ENCODE measurements at places on chromosomes 4 and X.

GRCh38 chr4:93384887-93385286, 443.7 kb upstream of the ATOH1 start:
- H3K27me3 ChIP-seq: no peaks in the 10 kb centered on the region
- H3K4me3 ChIP-seq: no peak overlapping the region
- DNase-seq: no peak
- no peaks in the 10 kb centered on the region for H3K4me1 ChIP-seq

DNA sequence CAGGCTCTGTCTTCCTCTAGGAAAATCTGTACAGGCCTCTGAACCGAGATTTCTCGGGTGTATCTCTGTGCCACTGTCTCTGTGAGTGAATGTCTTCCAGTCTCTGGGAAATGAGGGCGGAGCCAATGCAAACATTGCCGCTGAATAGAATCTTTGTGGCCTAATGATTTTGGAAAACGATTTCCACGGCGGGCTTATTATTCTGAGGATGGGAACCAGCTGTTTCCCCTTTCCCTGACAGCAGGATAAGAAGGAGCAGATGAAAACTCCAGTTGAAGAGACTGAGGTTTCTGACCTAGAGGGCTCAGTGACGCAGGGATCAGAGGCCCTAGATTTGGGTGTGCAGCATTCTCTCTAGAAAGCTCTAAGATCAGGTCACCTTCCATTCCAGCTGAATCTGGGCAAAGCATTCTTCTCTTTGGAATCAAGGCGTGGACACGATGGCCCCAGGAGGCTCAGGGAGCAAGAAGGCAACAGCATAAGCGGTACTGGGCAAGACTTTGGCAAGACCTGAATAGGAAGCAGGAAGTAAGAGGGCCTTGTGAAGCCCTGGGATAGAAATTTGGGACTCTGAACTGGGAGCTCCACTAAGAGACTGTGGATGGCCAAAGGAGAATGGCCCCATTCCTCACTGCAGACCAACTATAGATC, 47.3 kb downstream of the PJA1 start:
- DNase-seq: no peak
- no peak overlapping the region for H3K27ac ChIP-seq
- H3K36me3 ChIP-seq: no peaks in the 10 kb centered on the region
- H3K4me3 ChIP-seq: no peak overlapping the region
- peaks cover 3% of the 10 kb centered on the region for H3K4me1 ChIP-seq

- no peak overlapping the region for H3K27ac ChIP-seq
- H3K27me3 ChIP-seq: peaks cover 15% of the 10 kb centered on the region
- no peaks in the 10 kb centered on the region for H3K36me3 ChIP-seq
Measured at GRCh38 chr4:40379248-40379647, 44.1 kb downstream of the CHRNA9 start.

DNA sequence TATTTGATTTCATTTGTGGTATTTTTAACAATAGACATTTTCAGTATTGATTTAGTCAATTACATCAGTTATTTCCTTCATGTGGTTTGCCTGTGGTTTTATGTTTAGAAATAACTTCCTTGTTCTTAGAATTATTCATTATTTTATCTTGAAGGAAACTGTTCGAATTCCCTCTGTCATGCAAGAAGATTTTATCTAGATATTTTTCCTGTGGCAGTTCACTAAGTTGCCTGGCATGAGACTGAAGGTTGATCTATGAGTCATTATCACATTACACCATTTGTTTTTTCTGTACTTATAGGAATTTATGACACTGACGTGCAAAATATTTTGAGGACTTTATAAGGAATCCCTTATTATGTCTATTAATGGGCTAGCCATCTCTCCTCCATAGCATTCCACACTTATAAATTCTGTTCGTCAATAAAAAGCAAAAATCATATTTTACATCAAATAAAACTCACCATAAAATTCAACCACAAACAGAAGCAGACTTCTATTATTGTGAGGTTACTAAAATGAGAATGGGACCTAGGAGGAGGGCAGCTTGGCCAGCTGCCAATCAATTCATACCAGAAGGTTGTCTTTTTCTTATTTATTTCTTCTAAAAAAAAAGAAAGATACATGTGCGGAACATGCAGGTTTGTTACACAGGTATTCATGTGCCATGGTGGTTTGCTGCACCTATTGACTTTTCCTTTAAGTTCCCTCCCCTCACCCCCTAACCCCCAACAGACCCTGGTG, 179.0 kb downstream of the KCNIP4 start:
- no peaks in the 10 kb centered on the region for H3K36me3 ChIP-seq
- no peak for DNase-seq
- H3K27me3 ChIP-seq: no peaks in the 10 kb centered on the region

All from activated CD8-positive, alpha-beta memory T cell treated with anti-CD3 and anti-CD28 coated beads, Interleukin-2, amount 10 ng/mL, durations not matched to agents 7 days and 5 days (primary cell).